ENCODE measurements at places on chromosomes 6 and 20.

- DNase-seq = no peak
Observed at GRCh38 chr6:33875141-33875581, 71.4 kb upstream of the MLN start.

GRCh38 chr6:79082304-79082703 is 4.2 kb upstream of the PHIP start:
- no peak for DNase-seq

- no peak for DNase-seq
Observed at GRCh38 chr6:25794784-25795183, 37.1 kb downstream of the SLC17A1 start.

- DNase-seq = no peak
Observed at GRCh38 chr6:43746613-43747102, 23.4 kb upstream of the VEGFA start.

DNA sequence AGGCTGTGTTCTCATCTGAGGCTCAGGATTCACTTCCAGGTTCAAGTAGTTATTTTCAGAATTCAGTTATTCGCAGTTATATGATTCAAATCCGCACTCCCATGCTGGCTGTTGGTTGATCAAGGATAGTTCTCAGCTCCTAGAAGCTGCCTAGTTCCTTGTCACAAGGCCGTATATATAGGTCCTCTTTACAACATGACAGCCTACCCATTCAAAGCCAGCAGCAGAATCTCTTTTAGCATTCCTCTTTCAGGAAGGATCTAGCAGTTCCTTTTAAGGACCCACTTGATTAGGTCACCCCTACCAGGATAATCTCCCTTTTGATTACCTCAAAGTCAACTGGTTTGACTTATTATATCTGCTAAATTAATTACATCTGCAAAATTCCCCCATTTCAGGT is 23.8 kb upstream of the LAMP5 start:
- no peak for DNase-seq

DNA sequence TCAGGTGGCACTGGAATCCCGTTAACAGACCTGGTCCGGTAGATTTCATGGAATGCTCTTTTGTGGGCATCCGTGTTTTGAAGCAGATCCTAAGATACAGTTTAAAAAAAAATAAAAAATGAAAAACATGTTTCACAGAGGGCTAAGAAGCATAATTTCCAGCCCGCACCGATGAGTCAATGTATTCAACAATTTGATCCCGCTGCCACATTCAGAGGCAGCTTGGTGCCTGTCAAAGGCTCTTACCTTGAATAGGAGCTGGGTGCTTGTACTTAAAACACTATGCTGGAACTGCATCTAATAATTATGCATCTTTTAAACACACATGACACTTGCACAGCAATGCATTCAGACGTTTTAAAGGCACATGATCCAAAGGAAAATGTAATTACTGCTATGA is 164.8 kb downstream of the SYNE1 start:
- DNase-seq = no peak

DNA sequence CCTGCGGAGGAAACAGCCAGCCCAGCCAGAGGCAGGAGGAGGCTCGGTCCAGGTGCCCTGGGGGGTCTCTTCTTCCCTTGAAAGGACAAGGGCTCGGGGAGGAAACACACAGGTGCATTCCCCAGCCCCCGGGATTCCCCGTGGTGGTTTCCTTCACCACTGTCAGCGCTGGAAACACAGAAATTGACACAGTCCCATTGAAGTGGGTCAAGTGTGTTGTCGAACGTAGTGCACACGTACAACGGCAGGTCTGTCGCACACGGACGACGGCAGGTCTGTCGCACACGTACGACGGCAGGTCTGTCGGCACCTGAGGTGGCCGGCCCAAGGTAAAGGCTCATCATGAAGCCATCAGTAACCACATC is 80.9 kb downstream of the DLL1 start:
- DNase-seq = no peak

- no peak for DNase-seq
Observed at GRCh38 chr6:20220359-20220758, 8.1 kb upstream of the MBOAT1 start.

DNA sequence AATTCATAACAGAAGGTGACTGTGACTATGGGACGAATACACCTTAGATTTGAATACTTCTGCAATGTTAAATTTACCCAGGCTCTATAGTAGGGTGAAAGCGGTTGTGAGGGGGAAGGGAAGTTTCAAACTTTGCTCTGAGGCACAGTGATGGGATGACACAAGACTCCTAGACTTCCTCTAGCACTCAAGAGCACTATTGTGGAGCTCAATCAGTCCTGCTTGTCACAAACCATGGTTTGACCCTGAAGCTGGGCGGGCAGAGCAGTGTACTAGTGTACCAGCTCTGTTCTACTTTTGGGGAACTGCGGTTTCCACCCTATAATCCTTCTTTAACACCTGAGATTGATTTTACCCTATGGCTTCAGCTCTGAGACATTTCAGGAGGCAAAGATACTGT is 17.1 kb downstream of the TRIM27 start:
- DNase-seq = no peak

DNA sequence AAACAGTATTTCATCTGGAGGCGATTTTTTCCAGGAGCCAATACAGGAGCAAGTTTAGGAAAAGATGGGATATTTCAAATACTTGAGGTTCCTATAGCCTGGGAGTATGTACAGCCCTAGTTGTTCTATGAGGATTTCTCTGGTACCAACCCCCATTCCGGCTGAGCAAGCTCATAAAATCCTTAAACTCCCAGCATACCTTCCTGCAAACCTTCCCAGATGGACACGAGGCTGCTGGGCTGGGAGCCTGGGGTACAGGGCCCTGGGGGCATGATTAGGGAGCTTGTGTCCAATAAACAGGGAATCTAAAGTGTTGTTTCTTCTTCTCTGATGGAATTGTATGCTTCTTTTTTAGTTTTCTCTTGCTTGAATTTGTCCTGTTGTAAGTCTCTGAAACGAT is 1.5 kb downstream of the PRRC2A start:
- no peak for DNase-seq

- no peak for DNase-seq
Observed at GRCh38 chr6:80454661-80455365, 348.3 kb downstream of the BCKDHB start.

DNA sequence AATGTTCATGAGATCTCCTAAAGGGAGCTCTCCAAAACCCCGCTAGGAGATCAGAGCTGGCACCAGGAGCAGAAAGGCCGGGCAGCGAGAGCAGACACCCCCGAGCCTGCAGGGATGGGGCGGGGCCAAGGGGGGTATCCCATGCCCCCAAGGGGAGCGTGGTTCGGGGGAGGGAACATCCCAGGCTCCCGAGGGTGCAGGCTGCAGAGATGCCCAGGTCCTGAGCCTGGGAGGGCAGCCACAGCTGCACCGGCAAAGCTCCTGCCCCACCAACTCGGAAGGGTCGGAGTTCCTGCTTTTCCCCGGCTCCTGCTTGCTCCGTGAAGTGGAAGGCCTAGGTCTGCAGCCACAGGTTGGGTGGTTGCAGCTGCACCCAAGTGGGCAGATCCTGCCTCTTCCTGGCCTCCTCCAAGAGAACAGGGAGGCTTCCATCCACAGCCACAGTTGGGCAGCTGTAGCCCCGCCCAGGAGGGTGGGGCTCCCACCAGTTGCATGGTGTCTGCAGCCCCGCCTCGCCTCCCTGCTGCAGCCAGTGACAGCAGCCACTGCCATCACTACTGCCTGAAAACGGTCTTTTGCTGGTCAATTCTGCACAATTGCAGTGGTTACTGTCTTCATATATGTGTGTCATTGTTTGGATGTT is 13.4 kb upstream of the GMNN start:
- DNase-seq = no peak

DNA sequence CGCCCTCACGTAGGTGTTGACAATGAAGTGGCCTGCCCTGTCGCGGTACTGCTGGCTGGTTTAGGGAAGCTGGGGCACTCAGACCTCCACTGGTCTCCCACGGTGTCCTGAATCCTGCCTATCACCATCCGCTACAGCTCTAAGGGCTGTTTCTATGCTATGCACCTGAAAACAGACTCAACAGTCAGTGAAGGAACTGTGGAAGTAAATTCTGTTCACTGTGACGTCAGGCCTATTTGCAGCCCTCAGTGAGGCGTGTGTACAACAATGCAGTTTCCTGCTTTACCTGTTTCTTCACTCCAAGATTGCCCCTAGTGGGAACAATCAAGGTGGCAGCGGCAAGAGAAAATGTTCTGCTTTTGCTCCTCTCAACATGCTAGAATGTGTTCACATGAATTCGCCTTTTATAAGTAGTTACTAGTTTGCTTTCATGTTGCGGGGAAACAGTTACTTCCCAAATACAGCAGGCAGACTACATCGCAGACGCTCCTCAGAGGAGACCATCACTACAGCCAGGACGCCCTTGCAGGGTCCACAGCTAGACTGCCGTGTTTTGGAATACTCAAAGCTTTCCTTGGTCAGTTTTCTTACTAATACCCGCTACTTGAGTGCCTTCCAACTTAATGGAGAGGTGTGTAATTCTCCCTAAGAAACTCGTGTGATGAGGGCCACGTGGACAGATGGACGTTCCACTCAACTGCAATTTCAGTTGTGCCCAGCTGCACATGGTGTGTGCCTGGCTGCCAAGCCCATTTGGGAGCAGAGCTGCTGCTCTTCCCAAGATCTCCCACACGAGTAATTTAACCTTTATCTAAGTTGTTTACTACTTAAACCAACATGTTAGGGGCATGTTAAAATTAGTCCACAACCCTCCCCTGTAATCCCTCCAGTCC is 25.4 kb downstream of the DIDO1 start:
- no peak for DNase-seq

DNA sequence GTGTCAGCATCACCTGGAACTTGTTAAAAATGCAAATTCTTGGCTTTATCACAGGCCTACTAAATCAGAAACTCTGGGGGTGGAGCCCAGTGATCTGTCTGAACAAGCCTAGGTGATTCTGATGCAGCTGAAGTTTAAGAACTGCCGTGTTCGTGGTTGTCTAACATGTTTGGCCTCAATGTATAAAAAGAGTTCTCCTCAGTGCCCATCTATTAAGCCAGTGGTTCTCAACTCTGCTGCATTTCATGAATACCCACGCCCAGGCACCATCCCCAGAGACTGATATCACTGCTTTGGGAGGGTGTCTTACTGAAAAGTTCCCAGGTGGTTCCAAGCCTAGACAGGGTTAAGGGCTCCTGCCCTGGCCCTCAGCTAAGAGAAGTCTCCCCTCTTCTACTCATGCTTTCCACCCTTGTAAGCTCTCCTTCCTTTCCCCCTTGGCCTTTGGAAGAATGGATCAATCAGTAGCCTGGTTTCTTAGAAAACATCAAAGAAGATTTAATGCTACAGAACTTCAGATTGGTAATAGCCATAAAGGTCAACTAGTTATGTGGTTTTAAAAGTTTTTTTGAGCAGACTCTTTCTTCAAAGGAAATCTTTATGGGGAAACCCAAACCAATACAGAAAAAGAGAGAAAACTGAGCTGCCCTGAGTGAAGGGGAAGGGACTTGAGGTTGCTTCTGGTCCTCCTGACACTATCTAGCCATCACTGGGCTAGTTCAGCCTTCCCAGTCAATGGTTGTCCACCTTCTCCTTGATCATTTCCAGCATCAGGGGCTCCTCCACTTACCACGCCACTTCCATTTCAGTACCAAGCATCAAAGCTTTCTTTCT is 38.9 kb upstream of the TNFAIP3 start:
- no peak for DNase-seq

DNA sequence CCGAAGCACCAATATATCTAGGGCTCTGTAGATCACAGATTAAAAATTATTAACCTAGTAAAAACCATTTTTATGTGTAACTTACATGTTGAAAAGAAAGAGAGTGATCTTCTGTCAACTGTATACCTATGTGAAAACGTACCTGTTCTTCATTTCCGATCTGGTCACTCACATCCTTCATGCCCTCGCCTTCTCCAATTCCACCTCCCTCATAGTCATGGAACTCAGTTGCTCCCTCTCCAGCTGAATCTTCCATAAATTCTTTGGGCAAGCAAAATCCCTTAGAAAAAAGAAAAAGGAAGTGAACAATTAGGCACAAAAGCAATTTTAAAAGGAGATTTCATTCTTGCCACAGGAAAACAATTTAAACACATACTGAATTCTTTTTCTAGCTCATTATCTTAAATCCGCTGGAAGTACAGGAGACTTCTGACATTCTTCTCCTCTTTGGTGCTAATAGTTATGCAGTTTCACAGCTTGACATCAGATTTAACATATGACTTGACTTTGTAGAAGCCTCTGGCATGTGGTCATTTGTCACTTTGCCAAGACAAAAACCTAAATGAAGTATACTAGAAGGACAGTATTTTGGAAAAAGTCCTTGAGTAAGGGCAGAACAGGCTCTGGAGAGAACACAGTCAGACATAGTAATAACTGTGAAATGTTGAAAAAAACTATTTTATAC is 29.5 kb upstream of the LYRM2 start:
- DNase-seq = no peak

GRCh38 chr6:155604991-155605390 is 149.4 kb upstream of the NOX3 start:
- no peak for DNase-seq

DNA sequence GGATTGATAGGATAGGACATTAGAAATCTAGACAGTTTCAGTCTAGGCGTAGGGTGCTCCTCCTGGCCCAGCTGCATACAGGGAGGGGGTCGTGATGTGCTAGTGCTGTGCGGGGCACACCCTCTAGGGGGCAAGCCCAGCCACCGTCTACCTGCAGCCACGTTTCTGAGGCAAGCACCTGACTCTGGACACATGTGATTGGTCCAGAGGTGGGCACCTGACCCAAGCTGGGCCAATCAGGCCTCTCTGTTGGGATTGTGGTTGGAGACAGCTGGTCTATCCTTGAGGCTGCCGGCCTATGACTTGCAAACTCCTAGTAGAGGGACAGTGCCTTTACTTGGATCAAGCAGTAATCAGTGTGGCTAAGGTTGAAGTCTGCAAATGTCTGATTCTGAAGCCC is 317.1 kb downstream of the BMP7 start:
- no peak for DNase-seq

- DNase-seq = no peak
Observed at GRCh38 chr6:20400456-20401204, 1.0 kb upstream of the E2F3 start.

DNA sequence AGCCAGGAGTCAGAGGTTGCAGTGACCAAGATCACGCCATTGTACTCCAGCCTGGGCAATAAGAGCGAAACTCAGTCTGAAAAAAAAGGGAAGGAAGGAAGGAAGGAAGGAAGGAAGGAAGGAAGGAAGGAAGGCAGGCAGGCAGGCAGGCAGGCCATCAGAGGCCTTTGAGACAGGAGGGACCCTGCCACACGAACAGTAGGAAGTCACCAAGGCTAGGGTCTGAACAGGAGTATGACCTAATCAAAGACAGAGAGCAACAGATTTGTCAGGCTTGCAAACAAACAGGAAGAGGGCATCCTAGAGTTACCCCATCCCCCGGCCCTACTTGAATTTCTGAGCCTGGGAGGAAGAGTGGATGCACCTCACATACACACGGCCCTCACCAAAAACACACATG is 67.1 kb downstream of the FGD2 start:
- no peak for DNase-seq

Measured in GM19239 (cell line).